ENCODE measurements at places on chromosomes 1 and 21. TPM values are rescaled to one million over a fixed set of nuclear protein-coding genes. Genes with fewer than 3 reads are reported as not detected.

FHL3 gene
- total RNA-seq: 18.2 TPM

DNA sequence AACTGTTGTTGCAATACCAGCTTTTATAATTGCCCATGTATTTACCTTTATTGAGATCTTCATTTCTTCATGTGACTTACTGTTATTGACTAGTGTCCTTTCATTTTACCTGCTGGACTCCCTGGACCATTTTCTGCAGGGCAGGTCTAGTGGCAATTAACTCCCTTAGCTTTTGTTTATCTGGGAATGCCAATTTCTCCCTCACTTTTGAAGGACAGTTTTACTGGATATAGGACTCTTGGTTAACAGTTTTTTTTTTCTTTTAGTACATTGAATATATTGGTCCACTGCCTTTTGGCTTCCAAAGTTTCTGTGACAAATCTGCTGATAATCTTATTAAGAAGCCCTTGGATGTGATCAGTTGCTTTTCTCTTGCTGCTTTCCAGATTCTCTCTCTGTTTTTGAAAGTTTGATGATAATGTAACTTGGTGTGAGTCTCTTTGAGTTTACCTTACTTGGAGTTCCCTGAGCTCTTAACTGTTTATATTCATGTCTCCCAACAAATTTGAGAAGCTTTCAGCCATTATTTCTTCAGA is 56.9 kb downstream of the COL18A1 start:
- no peak for DNase-seq

DNA sequence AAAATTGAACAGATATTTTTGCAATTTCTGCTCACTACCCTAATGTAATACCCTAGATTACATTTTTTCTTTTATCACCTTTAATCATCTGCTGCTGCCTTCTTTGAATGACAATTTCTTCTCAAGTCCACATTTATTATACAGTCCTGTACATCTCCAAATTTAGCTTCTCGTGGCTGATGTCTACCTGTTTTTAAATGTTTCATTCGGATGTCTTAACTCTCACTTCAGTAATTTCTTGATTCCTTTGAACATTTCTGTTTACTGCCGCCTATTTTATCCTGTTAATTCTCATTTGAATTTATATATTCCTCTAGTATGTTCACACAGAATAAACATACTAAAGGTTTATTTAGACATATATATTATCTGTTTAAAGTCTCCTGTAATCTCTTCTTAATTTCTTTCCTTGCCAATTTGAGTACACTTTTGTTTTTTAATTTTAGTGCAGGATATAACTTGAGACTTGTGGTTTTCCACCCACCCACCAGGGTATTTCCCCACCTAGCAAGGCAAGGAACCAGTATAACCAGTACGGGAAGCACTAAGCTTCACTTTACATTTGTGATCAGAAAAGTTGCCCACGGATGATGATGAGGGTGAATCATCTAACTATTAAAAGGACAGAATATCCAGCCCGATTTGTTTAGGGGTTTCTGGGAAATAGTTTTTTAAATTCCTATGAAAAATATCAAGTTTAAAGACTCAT is 12.7 kb downstream of the INSL5 start:
- no peak for DNase-seq

DNA sequence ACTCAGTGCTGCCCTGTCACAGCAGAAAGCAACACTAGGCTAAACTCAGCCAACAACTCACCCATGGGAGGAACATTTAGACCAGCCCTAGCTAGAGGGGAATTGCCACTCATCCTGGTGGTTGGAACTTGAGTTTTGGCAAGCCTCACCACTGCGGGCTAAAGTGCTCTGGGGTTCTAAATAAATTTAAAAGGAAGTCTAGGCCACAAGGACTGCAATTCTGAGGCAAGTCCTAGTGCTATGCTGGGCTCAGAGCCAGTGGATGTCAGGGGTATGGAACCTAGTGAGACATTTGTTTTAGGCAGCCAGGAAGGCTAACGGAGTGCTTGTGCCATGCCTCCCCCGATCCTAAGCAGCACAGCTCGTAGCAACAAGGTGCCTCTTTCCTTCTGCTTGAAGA is 78.0 kb downstream of the RGS13 start:
- peak; percentile 79 for DNase-seq

DNA sequence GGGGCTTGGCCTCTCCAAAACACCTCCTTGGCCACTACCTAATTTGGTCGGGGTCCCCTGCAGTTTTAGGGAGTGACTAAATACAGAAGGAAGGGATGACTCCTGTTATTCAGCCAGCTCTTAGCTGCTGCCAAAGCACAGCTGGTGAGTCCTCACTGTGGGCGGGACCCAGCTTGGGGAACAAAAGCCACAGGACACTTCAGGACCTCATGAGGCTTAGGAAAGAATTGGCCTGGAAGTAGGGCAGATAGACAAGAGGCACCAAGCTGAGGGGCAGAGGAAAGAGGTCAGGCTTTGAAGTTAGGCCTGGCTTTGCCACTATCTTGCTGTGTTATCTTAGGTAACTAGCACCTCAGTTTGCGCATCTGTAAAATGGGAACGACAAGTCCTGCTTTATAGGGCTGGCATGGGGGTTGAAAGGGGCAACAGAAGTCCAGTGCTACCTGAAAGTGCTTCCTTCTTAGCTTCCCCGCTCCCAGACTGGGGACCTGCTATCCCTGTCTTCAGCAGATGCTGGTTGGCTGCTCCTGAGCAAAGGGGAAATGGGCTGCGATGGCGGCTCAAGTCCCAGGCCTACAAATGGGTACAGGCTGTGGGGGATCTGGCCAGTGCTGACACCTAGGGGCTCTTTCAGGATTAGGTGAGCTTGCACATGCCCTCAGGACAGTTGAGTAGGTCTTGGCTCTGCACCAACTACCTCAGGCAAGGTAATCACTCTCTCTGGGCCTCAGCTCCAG is 15.7 kb downstream of the IFI6 start:
- DNase-seq: peak; percentile 92

- no peak for DNase-seq
Measured at GRCh38 chr1:35605071-35605866, 32.2 kb downstream of the TFAP2E start.

- DNase-seq: no peak
Measured at GRCh38 chr1:61085206-61085982, 3.0 kb downstream of the NFIA start.

Data from M059J (cell line).